Right atrium auricular region (tissue), 2 donors: ENCODE measurements at places on chromosomes 12 and 14.

DNA sequence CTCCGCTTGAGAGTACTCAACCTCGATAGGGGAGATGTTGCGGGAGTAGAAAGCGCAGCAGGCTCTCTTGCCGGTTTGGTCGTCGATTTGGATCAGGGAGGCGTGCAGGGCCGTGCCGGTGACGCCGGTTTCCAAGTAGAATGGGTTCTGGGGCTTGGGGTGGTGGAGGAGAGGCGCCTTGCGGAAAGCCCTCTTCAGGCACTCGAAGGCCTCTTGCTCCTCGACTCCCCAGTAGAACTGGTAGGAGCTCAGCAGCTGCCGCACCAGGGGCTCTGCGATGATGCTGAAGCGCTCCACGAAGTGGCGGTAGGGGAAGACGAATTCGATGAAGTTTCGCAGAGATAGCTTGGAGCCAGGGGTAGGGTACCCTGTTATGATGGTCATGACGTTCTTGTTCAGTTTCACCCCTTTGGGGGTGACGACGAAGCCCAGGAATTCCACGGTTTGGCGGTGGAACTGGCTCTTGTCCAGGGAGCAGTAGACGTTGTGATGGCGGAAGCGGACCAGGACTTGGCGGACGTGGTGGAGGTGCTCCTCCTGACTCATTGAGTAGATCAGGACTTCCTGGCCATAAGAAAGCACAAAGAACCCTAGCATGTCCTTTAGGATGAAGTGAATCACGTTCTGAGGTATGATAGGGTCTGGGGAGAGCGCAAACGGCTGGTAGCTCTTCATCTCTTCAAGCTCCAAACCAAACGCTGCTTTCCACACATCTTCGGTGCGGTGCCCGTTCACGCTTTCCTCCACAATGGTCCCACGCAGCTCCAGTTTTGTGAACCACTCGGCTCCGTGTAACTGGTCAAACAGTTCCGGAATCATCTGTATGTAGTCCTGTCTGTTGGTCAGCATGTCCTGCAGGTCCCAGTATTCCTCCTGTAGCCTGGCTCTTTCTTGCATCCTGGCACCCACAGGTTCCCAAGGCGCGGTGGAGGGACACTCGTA is 21.2 kb downstream of the RTL1 start:
- no peak for DNase-seq
- no peaks in the 10 kb centered on the region for H3K27me3 ChIP-seq
- H3K4me3 ChIP-seq: no peak overlapping the region
- no peaks in the 10 kb centered on the region for H3K4me1 ChIP-seq
- no peak overlapping the region for H3K27ac ChIP-seq
- no peaks in the 10 kb centered on the region for H3K36me3 ChIP-seq

GRCh38 chr12:34311337-34311736 is 289.0 kb downstream of the ALG10 start:
- no peak overlapping the region for H3K4me3 ChIP-seq
- DNase-seq: no peak
- no peaks in the 10 kb centered on the region for H3K27me3 ChIP-seq
- H3K27ac ChIP-seq: no peak overlapping the region
- H3K4me1 ChIP-seq: no peaks in the 10 kb centered on the region

DNA sequence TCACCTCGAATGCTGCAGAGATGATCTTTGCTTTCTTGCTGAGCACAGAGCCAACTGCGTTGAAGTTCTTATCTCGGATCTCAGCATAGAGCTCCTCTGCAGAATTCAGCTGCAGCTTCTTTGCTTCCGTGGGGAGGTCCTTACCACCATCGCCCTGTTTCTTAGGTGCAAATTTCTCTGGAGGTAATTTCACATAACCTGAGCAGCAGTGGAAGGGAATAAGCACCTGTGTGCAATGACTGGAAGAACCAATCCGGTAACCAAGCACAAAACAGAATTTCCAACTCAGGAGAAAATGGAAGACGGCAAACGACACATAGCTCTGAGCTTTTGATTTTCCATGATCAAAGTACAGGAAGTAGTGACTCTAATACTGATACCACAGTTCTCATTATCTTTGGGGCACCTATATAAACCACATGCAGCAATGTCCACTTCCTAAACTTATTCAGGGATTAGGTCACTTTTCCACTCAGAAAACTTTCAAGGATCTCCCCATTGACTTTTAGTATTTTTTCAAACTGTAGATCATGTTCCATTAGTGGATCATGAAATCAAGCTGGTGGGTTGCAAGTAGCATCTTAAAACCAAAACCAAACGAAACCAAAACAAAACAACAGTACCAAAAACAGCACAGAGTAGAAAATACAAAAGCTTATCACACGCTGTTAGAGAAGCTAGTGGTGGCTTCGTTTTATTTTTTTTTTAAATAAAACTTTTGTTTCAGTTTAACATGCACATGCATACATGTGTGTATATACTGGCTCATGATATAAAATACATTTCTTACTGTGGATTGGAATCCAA is 18.9 kb upstream of the DIABLO start:
- no peak overlapping the region for H3K27ac ChIP-seq
- no peaks in the 10 kb centered on the region for H3K4me1 ChIP-seq
- no peak for DNase-seq
- no peak overlapping the region for H3K4me3 ChIP-seq

DNA sequence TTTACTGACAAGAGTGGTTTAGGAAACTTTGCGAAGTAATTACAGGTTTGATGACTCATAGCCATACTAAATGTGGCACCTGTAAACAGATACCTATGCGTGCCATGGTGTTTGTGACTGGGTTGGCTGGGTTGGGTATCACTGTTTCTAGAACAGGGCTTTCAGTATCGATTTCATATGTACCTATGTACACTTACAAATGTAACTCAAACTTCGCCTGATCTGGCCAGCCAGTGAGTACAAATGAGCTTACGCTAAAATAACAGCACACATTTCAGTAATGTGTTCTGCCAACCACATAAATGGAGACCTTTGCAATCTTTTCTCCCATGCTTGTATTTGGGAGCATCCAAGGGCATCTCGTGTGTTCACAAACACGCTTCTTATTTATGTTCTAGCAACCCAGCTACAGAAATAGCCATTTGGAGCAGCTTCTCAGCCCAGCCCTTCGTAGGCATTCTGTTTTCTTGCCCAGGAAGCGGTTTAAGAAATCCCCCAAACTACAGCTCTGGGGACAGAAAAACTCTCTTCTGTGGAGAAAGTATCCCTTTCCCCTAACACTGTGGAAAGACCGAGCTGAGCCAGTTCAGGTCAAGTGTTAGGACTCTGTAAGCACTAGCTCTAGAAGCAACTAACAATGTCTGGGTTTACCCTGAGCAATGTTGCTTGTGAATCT is 42.3 kb upstream of the MDM1 start:
- no peaks in the 10 kb centered on the region for H3K36me3 ChIP-seq
- no peaks in the 10 kb centered on the region for H3K27me3 ChIP-seq
- DNase-seq: no peak
- no peak overlapping the region for H3K27ac ChIP-seq

- H3K27ac ChIP-seq: no peak overlapping the region
- no peaks in the 10 kb centered on the region for H3K36me3 ChIP-seq
- H3K27me3 ChIP-seq: no peaks in the 10 kb centered on the region
Measured at GRCh38 chr12:69099201-69099837, 140.1 kb upstream of the CPSF6 start.
